ENCODE measurements at places on chromosomes 5 and 9.

GRCh38 chr9:113564498-113565237 lies 101.1 kb downstream of the RGS3 start:
- DNase-seq = no peak

- no peak for DNase-seq
Measured at GRCh38 chr5:13350767-13351166, 593.7 kb downstream of the DNAH5 start.

DNA sequence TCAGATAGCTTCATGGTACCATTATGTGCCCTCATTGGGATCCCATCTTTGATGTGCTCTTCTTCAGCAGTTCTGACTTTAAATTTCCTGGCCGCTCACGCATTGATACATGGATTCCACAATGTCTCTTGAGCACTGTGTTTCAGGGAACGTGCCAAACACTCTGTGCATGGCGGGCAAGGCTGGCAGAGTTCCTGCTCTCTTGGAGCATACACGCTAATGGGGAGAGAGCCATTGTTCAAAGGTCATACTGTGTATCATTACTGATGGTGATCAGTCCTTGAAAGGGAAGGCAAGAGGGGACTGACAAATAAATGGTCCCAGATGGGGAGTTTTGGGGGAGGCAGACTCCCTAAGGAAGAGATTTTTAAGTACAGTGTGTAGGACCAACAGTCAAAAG lies 52.3 kb downstream of the AMBP start:
- no peak for DNase-seq

DNA sequence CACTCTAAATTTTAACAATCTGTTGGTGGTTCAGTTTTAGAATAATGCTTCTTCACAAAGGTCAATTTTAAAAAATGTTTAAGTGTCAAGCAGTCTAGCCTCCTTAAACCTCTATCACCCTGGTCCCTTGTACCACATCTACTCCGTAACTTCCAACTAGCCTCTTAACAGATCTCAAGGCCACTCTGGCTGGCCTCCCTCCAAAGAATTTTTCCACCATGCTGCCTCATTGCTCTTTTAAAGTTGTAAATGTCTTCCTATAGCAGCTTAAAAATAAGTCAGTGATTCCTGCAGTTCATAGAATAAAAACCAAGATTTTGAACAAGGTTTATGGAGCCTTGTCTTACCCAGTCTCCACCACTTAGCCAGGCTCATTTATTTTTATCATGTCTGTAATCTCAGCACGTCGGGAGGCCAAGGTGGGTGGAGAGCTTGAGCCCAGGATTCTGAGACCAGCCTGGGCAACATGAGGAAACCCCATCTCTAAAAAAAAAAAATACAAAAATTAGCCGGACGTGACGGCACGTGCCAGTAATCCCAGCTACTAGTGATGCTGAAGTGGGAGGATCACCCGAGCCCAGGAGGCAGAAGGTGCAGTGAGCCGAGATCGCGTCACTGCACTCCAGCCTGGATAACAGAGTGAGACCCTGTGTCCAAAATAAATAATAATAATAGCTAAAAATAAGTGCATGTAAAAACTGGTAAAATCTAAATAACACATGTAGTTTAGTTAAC lies 924.9 kb upstream of the DMAC1 start:
- no peak for DNase-seq

DNA sequence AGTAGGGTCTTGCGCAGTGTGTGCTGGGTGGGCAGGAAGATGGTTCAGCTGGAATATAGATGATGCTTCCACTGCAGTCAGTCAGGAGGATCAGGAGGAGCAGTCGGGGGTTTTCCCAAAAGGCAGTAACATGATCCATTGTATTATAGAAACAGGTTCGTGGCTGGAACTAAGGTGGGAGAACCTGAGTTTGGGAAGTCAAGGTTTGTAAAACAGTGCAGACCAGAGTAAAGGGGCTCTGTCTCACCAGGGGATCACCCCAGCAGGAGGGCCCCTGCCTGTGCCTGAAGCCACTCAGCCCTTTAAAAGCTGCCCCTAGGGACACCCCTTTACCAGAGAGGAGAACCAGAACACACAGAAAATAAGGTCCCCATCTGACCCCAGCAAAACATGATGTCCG lies 213.4 kb downstream of the AUH start:
- no peak for DNase-seq

DNA sequence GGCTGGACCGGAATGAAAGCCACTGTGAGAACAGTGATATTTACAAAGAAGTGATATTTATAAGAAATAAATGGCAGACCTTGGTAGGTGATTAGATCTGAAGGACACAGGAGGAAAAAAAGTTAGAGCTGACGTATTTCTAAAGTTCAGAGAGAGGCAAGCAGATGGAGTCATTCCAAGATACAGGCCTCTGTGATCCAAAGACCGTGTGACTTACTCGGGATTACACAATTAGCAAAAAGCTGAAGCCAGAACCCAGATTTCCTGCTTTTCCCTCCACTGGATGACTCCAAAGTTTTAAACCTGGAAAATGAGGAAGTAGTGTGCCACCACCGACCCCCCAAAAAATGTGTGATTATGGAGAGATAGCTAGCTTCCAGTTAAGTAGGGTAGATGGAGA lies 3.1 kb upstream of the DOCK8 start:
- no peak for DNase-seq

- DNase-seq = no peak
Measured at GRCh38 chr5:172168311-172168710, 19.7 kb downstream of the STK10 start.

GRCh38 chr9:134469041-134469875 lies 143.0 kb downstream of the RXRA start:
- no peak for DNase-seq
